ENCODE measurements at places on chromosomes 5 and 9.

DNA sequence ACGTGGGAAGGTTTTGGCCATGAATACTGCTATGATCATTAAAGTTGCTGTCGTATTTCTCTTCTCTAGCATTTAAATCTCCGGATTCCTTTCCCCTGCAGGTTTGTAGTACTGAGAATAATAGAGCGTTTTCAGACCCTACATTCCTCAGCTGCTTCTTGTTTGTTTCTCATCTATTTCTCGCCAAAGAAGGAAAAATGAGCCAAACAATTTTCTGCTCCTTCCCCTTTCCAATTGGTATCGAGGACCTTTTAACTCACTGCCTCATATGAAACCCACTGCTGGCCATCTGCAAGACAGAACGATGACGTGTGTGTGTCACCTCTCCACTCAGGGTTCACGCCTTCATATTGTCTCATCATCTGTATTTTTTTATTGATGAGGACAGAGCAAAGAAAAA is 689.4 kb upstream of the WWC1 start:
- no peak for DNase-seq

GRCh38 chr9:111804636-111805035 is 9.9 kb upstream of the SHOC1 start:
- DNase-seq = no peak

GRCh38 chr5:590346-590745 is 21.8 kb upstream of the CEP72 start:
- no peak for DNase-seq

DNA sequence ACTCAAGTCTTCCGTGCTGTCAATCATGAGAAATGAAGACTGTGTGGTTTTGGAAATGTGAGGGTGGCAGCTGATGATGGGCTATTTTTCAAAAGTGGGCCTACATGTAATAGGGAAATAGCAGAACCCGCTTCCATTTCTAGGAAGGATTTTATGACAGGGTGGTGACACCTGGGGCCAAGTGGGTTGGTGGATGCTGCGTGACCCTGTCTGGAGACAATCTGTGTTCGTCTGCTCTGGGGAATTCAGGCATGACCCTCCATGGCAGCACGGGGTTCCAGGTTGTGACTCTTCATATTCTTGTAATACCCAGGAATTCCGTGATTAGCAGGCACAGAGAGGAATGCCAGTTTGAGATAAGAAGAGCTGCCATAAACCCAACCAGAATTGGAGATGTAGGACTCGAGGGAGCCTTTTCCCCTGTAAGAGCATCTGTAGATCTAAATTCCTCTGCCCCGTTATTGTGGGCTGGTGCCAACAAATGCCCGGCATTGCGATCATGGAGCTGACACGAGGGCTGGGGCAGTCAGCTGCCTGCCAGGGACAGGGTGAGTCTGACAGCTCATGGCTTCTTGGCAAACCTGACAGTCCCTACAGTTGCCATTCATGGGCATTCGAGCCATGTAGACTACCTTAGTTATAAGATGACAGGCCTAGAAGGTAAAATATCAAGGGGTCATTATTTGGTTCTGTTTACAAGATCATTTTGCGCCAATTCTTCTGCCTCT is 279.7 kb downstream of the GADD45G start:
- no peak for DNase-seq

- DNase-seq = no peak
Measured at GRCh38 chr9:99181621-99182020, 40.1 kb downstream of the ALG2 start.

GRCh38 chr5:96322217-96322616 is 110.8 kb downstream of the PCSK1 start:
- DNase-seq = no peak

GRCh38 chr9:87720173-87720572 is 5.7 kb upstream of the CTSL start:
- no peak for DNase-seq

- DNase-seq = no peak
Measured at GRCh38 chr5:10442576-10442975, 897 bp downstream of the ROPN1L start.

- no peak for DNase-seq
Measured at GRCh38 chr5:61491861-61492260, 159.8 kb downstream of the ZSWIM6 start.

- no peak for DNase-seq
Measured at GRCh38 chr9:130347931-130348330, 82.4 kb downstream of the HMCN2 start.

GRCh38 chr5:103424453-103425205 is 138.0 kb downstream of the NUDT12 start:
- DNase-seq = no peak

- DNase-seq = no peak
Measured at GRCh38 chr5:170186156-170186555, 46.6 kb upstream of the C5orf58 start.

DNA sequence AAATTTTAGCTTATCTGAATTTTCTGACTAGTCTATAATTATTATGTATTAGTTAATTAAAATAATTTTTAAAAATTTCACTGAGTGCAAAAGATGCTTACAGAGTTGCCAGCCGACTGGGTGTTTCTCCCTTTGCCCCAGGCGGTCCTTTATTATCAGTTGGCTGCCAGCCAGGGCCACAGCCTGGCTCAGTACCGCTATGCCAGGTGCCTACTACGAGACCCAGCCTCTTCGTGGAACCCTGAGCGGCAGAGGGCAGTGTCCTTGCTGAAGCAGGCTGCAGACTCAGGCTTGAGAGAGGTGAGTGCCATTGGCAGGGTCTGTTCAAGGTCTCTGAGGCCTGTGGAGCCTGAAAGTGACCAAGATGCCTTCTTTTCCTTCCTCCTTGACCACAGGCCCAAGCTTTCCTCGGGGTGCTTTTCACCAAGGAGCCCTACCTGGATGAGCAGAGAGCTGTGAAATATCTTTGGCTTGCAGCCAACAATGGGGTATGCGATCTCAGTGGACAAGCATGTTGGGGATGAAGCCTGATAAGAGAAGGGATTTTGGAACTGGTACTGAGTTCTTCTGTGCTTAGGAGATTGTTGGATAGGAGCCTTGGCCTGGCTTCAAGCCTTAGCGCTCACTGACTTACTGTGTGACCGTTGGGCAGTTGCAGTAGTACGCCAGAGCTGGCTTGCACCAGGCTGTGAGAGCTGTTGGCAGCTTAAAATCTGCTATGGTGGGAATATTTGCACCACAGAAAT is 10.6 kb downstream of the DELE1 start:
- DNase-seq = no peak

DNA sequence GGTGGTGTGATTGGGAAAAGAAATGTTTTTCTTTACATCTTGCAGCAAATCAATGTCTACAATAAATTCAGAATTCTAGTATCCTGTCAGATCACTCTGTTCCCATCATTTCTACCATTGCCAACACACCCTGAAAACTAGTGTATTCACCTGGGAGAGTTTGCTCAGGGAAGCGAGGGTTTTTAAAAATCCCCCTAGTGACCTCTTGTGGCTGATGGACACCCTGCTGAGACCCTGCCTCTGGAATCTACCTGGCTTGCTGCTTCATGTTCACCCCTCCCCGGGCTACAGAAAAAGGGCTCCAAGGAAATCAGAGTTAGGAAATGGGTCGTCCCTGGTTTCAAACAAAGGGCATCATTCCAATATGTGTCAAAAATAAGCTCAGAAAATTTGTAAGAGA is 21.4 kb upstream of the ALDOB start:
- no peak for DNase-seq

- no peak for DNase-seq
Measured at GRCh38 chr5:88897748-88898147, 14.8 kb upstream of the MEF2C start.

DNA sequence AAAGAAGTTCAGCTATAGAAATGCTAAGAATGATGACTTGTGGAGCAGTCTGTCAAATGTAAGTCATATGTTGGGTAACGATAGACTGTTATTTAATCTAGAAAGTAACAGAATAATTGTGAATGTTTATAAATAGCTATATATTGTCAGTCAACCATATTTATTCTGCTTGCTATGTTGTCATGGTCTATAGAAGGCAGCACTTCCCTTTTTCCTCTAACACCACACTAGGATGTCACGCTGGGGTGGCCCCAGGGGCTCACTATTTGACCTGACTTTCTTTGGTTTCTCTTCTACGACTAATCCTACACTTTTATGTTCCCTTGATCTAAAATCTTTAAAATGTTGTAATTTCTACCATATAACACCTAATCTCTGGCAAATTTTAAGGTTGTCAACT is 20.5 kb downstream of the ERAP2 start:
- no peak for DNase-seq

GRCh38 chr5:6135977-6136376 is 242.4 kb downstream of the MED10 start:
- DNase-seq = no peak

DNA sequence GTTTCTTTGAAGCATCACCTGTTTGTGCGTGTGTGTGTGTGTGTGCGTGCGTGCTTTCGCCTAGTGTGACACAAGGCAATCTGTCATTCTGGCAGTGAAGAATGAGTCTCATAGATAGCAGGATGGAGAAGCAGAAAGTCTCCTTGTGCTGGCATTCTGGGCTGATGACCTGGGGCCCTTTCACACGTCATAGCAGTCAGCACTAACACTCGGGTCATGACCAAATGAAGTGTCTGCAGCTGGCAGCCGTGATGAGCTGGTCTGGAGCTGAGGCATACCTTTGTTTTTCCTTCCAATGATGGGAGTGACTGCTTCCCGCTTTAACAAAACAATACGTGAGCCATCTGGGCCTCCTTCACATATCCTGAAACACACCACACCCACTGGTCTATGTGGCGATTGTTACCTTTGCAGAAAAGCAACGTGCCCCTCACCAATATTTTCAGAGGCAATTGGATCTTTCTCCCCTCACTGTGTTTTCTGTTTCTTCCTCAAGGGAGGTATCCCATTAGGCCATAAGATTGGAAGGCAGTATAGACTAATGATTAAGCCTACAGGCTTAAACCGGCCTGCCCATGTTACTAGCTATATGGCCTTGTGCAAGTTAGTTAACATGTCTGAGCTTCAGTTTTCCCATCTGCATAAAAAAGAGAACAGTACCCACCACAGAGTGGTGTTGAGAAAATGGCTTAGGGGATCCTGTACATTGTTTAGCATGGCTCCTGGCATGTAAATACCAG is 88.8 kb downstream of the SREK1 start:
- no peak for DNase-seq

GRCh38 chr5:77015938-77016569 is 14.2 kb upstream of the AGGF1 start:
- DNase-seq = no peak

DNA sequence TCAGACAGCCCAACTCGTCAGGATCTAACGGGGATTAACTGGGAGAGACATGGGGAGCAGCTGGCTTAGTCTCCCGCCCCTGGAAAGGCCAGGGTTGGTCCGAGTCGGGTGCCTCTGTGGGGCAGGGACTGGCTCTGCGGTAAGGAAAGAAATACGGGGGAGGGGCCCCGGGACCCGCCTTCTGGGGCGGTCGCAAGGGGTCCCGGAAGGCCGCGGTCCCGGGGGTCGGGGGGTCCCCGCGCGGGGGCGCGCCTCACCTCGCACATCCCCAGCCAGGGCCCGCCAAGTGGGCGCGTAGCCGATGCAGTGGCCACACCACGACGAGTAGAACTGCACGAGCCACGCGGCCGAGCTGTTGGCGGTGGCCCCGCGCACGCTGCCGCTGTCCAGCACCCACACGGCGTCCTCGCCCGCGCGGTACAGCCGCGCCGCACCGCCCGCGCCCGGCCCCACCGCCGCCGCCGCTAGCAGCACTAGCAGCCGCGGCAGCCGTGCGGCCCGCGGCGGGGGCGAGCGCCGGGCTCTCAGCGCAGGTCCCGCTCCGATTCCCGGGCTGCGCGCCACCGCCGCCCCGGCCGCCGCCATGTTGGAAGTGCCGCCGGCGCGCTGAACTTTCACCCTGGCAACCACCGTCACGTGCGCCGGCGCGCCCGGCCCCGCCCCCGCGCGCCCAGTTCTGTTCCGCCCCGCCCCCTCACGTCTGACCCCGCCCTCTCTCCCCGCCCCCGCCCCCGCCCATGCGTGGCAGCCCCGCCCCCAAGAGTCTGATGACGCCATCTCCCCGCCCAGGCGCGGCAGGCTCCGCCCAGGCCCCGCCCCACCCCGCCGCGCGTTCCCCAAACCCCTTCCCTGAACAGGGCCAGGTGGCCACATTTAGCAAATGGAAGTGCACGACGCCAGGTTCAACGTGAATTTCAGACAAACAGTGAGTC is at the start of gene QSOX2:
QSOX2 (minus strand) TSS at position 594 of the 932 bp plus-strand sequence; CDS start at position 585, 9 bp downstream.
- no peak for DNase-seq

GRCh38 chr5:103232393-103232999 is 26.1 kb upstream of the MACIR start:
- DNase-seq = no peak

GRCh38 chr9:97571664-97572063 is 61.5 kb downstream of the TSTD2 start:
- no peak for DNase-seq

DNA sequence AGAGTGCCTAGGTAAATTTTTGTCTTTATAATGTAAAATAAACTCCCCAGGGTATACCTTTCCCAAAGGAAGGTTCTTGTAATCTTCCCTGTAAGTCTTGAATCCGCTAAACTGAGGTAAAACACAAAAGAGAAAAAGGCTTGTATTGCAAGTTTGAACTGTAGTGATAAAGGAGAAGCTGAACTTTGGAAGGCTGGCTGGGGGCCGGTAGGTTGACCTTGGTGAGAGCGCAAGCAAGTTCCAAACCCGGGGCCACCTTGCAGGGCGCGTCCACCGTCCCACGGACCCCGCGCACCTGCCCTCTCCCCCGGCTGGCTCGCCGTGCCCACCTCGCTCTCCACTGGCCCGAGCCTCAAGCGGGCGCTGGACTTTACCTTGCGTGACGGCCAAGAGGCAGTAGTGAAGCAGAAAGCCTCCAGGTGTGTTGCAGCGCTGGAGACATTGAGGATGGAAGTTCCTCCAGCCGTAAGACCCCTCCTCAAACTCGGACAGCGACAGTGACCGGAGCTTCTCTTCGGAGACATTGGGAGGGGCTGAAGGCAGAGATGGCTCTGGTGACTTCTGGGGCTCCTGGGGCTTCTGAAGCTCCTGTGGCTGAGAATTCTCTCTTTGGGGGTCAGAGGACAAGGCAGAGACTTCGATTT is 428 bp downstream of the SLCO4C1 start:
- no peak for DNase-seq

GRCh38 chr5:84257061-84257460 is 127.6 kb downstream of the EDIL3 start:
- DNase-seq = no peak

- no peak for DNase-seq
Measured at GRCh38 chr5:135050244-135050767, 16.3 kb upstream of the PITX1 start.

GRCh38 chr9:87740209-87740608 is 14.3 kb downstream of the CTSL start:
- DNase-seq = no peak

GRCh38 chr5:74044936-74045335 is 418.9 kb downstream of the ARHGEF28 start:
- DNase-seq = no peak

Data from right renal cortex interstitium (tissue), 3 donors.